Fibroblast of skin of left quadriceps (primary cell): ENCODE measurements at places on chromosomes 4 and X.
A peak's percentile ranks its signal among the peaks of the same experiment; 100 is the strongest.

- DNase-seq = no peak
Observed at GRCh38 chr4:188439641-188440311, 300.5 kb downstream of the TRIML1 start.

- no peak for DNase-seq
Observed at GRCh38 chrX:41530085-41530484, 82.9 kb downstream of the NYX start.

- DNase-seq = no peak
Observed at GRCh38 chrX:9882669-9883446, 84.3 kb upstream of the CLDN34 start.

DNA sequence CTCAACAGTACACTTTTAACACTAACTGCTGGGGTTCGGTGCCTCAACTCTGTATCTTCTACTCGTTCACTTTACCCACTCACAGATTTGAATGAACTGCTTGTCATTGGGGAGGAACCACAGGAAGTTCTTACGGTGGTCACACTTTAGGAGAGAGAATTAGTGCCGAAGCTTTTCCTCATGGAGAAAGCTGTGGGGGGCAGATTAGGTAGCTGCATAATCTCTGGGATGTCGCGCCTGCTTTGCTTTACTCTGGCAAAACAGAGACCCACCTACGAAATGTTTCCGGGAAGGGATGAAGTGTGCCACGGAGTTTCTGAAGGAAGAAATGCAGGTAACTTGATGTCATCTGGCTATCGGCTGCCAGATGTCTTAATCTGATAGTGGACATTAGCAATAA lies 949.7 kb upstream of the TENM3 start:
- no peak for DNase-seq

- peak; percentile 32 for DNase-seq
Observed at GRCh38 chrX:51496501-51497291, at the start of gene NUDT11. Gene NUDT11 (minus strand): TSS chrX:51496592. CDS start chrX:51496444, 148 bp downstream.

DNA sequence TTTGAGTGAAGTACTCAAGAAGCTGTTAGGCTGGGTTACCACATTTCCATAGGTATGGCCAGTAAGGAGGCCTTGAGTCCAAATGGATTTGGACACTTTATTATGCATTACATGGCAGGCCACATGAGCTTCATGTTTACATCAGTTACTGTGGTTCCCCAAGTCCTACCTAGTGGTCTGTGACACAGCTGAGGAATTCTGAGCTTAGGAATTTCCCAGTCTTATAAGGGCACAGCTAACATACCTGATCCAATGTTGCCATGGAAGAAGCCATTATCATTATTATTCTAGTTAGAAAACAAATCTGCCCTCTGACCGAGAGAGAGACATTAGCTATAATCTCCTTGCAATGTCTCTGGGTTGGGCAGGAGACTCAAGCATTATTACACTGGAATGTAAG lies 174.4 kb upstream of the NUDT10 start:
- no peak for DNase-seq

DNA sequence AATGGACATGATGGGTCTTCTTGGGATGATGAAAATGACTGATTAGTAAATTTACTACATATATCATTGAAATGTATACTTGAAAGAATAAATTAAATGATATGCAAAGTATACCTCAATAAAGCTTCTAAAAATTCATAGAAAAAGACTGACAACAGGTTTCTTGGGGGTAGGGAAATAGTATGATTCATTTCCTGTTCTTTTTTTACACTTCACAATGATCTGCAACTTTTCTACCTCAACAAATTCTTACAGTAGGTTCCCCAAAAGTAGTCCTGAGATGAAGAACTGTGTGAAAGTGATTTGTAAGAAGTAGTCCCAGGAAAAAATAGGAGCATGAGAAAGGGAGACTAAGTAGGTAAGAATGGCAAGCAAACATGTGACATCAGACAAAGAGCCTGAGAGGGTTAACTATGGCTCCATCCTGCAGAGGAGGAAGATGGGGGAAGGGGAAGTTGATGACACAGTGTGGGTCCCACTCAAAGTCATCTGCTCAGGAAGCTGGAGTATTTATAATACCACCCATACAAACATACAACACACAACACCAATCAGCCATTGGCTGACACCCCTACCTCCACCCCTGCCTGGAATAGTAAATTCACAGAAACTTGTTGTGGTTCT lies 73.9 kb downstream of the ARHGAP6 start:
- no peak for DNase-seq

DNA sequence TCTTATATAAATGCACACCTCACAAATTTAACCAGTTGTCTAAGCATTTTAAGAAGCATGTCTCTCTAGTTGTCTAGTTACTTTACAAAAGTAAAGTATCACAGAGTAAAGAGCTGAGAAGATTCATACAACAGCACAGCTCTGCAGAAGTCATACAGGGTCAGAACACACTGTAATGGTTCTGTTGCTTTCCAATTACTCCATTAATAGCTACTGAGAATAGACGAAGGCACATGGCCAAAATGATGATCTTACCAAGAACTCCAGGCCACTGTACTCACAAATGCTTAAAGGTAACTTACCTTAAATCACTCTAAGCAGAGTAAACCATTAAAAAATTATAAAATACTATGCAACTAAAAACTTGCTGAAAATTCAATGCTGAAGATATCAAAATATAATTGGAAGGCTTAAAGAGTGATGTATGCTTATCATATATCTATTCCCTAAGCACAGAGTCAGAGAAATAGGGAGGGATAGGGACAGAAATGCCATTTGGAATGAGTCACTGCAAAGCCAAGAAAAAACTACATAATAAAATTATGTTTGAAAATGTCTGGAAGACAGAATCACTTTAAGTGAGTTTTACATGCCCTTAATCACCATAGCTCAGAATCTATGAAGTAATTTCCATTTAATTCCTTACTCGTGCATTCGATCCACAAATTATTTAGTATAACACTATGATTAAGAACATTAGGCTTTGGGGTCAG lies 71.0 kb downstream of the DDX60L start:
- DNase-seq = peak; percentile 27

- DNase-seq = no peak
Observed at GRCh38 chrX:103674531-103675454, 11.7 kb downstream of the MORF4L2 start.

DNA sequence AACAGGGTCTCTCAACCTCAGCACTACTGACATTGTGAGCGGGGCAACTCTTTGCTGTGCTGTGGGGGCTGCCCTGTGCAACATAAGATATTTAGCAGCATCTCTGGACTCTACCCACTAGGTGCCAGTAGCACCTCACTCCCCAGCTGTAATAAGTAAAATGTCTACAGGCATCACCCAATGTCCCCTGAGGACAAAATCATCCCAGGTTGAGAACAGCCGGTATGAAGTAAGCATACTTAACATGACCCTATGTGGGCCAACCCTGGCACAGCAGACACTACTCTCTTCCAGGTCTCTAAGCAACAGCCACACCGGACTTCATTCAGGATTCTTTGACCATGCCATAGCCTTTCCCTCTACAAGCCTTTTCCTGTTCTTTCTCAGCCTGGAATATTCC lies 10.5 kb upstream of the MGST2 start:
- DNase-seq = no peak

GRCh38 chrX:154486396-154487207 lies at the start of gene UBL4A:
Gene UBL4A (minus strand): TSS chrX:154486615. CDS start chrX:154486584, 31 bp downstream.
- DNase-seq = no peak

DNA sequence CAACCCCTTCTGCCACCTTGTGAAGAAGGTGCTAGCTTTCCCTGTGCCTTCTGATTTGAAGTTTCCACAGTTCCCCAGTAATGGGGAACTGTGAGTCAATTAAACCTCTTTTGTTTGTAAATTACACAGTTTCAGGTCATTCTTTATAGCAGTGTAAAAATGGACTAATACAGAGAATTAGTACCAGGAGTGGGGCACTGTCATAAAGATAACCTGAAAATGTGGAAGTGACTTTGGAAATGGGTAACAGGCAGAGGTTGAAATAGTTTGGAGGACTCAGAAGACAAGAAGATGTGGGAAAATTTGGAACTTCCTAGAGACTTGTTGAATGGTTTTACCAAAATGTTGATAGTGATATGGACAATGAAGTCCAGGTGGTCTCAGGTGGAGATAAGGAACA lies 131.0 kb upstream of the HAND2 start:
- DNase-seq = no peak

DNA sequence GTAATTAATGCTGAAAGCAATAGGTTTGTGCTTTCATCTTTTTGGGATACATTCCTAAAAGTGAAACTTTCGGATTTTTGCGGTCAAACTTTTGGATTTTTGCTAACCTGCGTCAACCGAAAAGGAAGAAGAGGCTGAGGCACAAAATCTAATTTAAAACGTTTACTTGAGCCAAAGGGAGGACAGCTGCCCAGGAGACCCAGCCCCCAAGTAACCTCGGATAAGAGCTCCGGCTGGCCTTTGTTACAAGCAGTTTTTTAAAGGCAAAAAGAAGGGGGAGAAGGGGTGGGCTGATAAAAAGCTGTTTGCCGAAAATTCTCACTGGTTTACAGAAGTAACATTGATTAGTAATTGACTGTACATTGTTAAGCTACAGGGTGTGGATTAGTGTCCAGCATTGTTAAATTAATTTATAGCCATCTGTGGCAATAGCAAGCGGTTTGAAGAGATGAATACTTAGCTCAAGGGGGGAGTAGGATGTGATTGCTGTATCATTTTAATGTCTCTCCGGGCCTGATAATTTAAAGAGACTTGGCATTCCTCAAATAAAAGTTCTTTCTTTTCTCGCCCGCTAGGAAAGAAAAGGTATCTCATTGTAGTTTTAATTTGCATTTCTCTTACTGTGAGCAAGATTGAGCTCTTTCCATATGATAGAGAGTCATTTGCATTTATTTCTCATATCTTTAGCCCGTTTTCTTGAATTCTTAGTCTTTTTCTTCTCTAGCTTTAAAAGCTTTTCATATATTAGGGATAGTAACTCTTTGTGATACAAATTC lies 59.1 kb upstream of the USP9X start:
- no peak for DNase-seq

DNA sequence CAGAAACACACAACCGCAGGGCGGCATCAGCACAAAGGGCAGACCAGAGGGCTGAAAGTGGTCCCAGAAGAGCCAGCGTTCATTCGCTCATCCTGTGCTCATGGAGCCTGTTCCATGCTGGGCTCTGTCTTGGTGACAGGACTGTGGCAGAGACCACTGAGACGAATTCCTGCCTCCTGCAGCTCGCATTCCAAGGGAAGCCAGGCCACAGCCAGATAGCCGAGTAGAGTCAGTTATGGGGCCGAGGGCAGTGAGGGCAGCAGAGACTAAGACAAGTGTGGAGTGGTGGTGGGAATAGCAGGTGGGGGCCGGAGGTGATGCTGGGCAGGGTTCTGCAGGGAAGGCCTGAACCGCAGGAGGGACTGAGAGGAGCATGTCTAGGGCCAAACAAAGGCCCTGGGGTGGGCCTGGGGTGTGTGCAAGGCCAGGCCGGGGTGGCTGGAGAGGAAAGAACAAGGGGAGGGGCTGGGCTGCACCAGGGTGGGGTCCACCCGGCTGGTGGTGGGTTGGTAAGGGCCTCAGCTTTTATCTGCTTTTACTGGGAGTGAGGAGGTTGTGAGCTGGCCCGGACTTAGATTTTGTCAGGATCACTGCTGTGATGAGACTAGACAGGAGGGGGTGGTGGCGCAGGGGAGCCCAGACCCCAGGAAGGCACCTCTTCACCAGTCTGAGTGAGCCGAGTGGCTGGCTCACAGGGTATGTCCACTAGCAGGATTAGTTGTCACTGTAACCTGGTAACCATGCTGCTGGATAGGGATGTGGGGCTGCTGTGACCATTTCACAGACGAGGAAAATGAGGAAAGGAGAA lies 6.3 kb downstream of the PSAPL1 start:
- no peak for DNase-seq

DNA sequence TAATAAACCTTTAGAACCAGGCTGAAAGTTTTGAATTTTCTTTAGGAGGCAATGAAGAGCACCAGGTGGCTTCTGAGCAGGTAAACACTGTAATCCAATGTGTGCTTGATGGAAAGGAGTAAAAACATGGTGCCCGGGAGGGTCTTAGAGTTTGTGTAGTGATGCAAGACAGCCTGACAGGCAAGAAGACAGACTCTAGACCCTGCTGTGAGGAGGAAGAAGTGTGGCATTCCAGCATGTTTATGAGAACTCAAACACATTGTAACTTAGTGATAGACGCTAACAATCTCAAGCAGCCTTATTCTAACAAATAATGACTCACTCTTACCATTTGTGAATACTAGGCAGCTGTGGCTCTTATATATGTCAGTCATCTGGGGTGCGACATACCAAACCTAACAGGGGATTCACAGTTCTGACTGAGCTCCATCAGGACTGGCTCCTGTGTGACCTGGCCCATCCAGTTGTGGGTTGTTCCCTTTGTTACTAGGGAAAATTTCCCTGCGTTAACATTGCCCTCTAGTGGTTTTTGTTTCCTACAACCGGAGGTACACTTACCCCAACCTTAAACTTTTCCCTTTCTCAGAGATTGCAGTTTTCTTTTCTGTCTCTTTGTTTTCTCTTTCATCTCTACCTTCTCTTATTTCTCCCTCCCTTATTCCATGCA lies 53.8 kb downstream of the VSIG4 start:
- DNase-seq = peak; percentile 4

DNA sequence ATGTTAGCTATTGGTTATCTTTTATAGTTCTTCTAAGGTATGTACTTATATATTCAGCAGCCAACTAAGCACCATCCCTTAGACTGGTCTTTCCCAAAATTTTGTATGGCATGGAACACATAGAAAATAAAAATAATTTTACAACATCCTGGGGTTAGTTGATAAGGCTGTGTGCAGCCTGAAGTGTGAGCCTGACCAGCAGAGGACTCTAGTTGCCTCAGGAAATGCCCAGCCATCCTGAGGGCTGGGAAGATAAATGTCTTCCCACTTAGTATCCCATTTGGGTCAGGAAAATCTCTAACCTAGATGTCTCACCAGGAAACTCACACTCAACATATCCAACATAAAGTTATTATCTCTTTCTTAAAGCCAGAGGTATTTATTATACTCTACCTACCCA lies 251.4 kb upstream of the POF1B start:
- DNase-seq = no peak

DNA sequence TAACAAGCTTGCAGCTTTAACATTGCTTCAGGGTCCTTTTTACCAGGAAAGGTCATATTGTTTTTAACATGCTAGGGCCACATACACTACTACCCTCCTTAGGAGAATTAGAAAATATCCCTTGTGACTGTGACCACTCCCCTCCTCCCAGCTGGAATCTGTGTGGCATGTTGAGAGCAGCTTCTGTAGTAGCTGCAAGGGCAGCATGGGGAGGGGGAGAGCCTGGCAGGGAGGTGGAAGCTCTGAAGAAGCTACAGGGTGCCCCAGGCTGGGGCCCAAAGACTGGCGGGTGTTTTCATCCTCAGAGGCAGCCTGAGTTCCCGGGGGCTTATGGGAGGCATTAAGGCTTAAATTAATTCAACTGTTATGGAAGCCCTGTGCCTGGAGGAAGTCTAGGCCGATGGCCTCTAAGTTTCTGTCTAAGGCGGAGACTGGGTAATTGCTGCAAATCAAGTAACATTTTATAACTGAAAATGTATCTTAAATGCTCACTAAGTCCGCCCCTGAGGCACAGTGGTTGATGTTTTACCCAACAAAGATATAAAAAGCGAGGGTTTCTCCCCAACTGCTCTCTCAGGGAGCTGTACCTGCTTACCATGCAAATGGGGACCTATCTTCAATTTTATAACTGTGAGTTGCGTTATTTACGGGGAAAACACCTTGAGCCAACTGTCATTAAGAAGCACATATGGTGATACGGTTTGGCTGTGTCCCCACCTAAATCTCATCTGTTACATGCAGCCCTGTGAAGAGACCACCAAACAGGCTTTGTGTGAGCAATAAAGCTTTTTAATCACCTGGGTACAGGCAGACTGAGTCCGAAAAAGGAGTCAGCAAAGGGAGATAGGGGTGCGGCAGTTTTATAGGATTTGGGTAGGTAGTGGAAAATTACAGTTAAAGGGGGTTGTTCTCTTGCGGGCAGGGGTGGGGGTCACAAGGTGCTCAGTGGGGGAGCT lies 37.4 kb upstream of the STS start:
- DNase-seq = no peak

GRCh38 chrX:150602743-150603142 lies 34.3 kb downstream of the MTM1 start:
- DNase-seq = no peak
